ENCODE measurements at places on chromosomes 5 and 9.

DNA sequence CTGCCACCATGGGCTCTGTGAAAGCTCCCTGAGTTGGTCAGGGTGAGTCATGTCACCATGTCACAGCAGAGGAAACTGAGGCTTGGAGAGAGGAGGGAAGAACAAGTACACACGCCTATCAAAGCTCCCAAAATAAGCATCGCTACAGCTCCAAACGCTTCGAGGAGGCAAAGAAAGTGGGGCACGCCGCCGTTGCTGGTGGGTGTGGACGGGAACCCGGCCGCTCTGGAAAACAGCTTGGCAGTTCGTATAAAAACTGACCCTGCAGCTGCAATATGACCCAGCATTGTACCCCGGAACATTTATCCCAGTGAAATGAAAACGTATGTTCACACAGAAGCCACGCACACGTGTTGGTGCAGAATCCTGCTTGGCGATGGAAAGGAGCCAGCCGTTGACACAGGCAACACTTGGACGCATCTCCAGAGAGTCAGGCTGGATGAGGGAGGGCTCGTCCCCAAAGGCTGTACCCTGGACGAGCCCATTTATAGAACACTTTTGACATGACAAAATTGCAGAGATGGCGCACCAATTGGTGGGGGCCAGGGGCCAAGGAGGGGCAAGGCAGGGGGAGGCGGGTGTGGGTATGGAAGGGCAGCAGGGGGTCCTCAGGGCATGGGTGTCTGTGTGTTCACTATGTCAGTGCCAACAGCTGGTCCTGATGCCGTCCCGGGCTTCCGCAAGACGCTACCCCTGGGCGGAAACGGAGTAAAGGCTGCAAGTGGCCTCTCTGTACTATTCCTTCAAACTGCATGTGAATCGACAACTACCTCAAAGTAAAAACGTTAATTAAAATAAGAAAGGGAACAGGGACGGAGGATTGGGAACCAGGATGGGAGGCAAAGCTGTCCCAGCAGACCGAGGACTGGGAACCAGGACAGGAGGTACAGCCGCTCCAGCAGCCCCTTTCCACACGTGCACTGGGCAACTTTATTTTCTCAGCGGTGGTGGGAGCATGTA, 173.0 kb downstream of the OLFM1 start:
- no peak for DNase-seq

DNA sequence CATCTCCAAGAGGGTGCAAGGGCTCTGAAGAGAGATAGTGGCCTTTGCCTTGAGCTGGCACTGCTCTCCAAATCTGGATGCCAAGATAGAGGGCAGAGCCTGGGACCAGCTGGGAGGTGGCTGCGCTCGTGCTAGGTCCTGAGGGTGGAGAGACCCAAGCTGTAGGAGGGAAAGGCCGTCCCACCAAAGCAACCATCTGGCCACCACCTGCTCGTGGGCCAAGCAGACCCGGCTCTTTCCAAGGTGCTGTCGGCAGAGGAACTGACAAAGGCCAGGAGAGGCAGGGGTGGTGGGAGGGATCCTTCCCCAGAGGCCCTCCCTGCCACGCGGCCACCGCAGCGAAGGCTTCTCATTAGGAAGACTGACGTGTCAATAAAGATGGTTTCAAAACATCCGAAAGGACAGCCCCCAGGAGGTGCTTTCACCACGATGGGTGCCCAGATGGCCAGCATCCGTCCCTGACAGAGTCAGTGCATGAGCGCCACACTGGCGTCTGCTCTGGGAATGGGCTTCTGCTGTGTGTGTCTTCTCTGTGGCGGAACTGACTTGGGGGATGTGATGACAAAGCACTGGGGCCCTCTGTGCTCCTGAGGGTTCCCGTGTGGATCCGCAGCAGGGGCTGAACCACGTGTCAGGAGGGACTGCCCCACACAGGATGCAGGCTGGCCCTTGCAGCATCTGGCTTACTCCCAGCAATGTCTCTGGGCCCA, 213.5 kb downstream of the FANCC start:
- no peak for DNase-seq

GRCh38 chr5:120684749-120685415, 220.8 kb downstream of the PRR16 start:
- DNase-seq, result no peak

- DNase-seq, result peak; percentile 42
These were observed 156.2 kb downstream of the MELK start for GRCh38 chr9:36728651-36729520.

- no peak for DNase-seq
These were observed 40.0 kb downstream of the PIK3R1 start for GRCh38 chr5:68255305-68256120.
